Stimulated activated CD8-positive, alpha-beta memory T cell treated with anti-CD3 and anti-CD28 coated beads, Interleukin-12 subunit alpha, Interleukin-12 subunit beta, amount 100 ng/mL, for 1 hour (primary cell): ENCODE measurements at places on chromosomes 1 and 21.

DNA sequence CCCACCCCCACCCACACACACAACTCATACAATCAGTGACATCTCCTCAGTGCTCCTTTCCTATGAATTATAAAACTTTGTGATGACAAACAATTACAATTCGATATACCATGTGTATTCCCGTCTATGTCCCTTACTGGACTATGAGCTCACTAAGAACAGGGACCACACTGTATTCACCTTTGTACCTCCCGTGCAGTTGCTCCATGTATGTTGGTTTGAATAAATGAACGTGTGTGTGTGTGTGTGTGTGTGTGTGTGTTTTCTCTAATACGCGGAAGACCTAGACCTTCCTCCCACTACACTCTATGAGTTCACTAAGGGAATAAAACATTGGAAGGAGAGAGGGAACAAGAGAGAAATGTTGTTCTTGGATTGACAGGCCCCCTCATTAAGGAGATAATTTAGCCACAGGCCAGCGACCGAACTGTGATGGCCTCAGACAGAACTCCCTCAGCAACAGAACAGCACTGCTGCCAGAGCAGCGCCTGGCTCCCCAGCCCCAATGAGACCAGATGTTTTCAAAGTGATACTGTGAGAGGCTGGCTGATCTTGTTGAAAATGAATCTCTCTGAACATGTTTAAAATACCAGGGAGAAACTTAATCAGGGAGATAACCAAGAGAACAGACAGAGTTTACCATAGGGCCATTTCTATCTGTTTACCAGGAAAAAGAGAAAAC is 21.7 kb downstream of the BCAR3 start:
- DNase-seq, result no peak

- no peak for DNase-seq
These were observed 384.0 kb downstream of the RRAGC start for GRCh38 chr1:38475624-38476005.

DNA sequence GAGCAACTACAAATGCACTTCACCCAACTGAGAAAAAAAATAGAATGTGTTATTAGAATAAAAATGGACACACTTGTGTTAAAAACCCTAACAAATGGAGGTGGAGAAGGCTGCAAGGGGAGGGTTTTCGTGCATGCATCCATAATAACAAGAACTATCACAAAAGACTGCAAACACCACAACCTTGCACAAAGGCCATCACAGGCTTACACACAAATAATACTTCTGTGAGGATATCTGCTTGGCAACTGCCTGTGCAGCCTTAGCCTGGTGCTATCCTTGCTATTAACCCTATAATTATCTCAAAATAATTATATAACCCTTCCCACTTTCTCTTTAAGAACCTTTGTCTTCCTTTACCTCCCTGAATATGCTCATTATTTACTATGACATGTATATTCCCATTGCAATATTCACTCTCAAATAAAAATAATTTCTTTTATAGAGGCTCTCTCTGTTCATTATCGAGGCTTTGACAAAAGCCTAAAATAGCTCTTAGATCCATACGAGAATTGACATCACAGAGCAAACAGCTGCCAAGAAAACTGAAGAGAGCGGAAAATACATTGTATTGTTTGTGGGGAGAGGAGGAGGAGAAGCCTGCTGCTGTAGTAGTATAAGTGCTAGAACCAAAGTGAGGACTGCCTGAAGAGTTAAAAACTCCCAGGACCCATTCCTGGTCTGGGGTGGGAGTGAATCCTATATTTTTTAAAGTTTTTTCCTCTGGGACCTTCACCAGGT is 1768.7 kb downstream of the BRINP3 start:
- no peak for DNase-seq

GRCh38 chr1:109094871-109095270 is 4.3 kb downstream of the TMEM167B start:
- DNase-seq, result no peak

- no peak for DNase-seq
These were observed 133.4 kb upstream of the MAP1LC3C start for GRCh38 chr1:242132121-242132817.

DNA sequence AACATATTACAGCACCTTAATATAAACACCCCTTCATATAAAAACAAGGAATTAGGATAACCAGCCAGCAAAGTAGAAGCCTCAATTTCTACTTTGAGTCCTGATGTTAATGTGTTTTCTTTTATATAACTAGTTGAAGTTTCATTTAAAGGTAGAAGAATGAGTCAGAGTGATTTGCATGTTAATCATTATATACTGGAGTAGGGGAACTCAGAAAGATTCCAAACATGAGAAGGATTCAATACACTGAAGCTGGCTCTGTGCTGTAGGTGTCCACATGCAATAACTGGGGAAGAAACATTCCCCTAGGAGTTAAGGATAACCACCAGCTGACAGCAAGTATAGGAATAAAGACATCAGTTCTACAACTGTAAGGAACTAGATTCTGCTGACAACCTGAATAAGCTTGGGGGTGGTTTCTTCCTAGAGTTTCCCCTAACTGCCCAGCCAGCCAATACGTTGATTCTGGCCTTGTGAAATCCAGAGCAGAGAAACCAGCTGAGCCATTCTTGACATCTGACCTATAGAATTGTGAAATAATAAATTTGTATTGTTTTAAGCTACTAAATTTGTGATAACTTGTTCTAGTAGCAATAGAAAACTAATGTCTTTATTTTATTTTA is 33.4 kb upstream of the RNPC3 start:
- no peak for DNase-seq

DNA sequence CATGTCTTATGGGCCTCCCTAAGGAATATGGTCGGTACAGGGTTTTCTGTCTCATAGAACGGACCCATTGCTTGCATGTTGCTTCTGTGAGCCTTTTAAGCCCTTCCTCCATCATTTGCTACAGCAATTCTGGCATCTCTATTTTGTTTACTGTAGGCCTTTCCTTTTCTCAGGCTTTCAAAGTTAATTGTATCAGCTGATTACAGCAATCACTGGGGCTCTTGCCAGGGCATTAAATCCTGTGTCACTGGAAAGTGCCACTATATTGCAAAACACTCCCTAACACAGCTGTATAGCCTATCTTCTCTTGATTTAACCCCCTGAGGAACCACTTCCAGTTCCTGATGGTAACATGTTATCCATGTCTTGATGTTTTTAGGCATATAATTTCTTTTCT is 156.5 kb downstream of the PDE4B start:
- DNase-seq, result no peak

DNA sequence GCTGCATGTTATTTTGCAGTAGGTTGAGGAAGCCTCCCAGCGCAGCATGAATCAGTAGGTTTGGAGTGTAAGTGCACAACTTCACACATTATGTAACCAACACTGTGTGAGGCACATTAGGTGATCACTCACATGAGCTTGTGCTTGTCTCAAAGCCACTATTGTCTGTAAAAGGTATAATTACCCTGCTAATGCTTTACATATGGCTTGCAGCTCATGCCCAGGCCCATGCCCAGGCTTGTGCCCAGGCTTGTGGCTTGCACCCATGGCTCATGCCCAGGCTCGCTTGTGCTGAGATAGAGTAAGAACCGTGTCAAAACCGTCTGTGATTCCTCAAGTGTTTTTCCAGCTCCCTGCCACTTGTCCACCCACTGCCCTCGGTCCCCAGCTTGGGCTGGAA is 596.3 kb downstream of the LTN1 start:
- DNase-seq, result no peak

DNA sequence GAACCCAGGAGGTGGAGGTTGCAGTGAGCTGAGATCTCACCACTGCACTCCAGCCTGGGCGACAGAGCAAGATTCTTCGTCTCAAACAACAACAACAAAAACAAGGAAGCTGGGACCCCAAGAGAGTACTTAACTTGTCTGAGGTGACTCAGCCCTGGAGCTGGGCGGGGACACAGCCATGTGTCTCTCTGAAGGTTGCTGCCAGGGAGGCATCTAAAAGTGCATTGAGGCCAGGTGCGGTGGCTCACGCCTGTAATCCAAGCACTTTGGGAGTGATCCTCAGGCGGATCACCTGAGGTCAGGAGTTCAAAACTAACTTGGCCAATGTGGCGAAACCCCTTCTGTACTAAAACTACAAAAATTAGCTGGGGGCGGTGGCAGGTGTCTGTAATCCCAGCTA is 7.7 kb downstream of the IFI6 start:
- no peak for DNase-seq

DNA sequence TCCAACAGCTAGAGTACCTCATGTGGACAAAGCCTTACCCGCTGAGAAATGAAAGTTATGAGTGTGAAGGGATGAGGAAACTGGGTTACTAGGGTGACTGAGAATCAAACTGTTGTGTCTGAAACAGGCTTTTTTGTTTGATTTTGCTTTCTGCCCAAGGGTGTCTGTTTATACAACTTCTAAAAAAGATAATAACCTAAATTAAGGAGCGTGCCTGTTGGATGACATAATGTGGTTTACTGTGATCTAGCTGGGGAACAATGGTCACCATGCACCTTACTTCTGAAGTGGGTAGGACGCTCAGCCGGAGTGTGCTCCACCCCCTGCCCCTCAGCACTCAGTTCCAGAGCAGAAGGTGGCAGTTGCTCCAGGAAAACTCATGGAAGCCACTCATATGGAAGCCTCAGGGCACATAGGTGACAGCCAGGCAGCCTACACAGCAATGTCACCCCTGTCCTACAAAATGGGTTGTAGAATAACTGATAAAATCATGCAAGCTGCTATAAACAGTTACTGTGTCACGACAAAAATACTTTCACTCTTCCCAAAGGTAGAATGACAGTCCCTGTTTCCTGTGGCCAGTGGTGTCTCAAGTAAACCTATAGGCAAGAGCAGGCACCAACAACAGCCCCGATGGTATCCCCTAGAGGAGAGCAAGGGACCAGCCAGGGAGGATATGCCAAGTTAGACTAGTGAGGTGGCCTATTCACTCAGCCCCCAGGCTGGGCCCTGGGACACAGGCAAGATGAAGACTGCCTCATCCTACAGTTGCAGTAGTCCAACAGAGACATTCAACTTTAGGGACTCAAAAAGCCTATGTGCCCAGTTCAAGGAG is 29.3 kb downstream of the SIPA1L2 start:
- no peak for DNase-seq

- no peak for DNase-seq
These were observed 198.6 kb upstream of the CAMK1G start for GRCh38 chr1:209384710-209385550.

GRCh38 chr1:7932524-7933138 is 8.0 kb downstream of the TNFRSF9 start:
- no peak for DNase-seq

DNA sequence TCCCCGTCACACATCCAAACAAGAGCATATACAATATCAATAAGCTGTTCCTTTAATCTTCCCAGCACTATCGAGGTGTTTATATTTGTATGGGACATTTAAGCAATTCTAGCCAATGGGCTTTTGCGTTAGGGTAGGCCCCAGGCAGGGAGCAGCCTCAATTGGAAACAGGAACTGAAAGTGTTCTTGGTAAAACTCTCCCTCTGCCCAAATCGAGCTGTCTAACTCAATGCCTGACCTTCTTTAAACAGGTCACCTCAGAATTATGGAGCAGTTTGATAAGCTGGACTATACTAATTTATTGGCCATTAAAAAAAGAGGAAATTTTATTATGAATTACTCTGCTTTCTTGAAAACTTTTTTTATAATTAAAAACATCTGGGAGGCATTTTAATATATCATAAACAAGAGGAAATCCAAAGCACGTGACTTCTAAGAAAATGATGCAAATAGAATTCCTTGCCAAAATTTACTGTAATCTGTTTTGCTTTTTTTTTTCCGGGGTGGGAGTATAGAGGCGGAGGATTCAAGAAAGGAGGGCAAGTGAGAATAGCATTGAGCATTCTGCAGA is 498.1 kb downstream of the LMO4 start:
- no peak for DNase-seq
